ENCODE measurements at places on chromosomes 5 and 9. TPM values are rescaled to one million over a fixed set of nuclear protein-coding genes. Genes with fewer than 3 reads are reported as not detected.

The PCDHB1 gene
- not detected for total RNA-seq

The BHMT2 gene
- 0.76 TPM for total RNA-seq

The CXCL14 gene
- not detected for total RNA-seq

The SLCO6A1 gene
- not detected for total RNA-seq

The TSSK1B gene
- not detected for total RNA-seq

The CD180 gene
- not detected for total RNA-seq

The NCBP1 gene
- total RNA-seq: 26.4 TPM

The GAS1 gene
- 2.3 TPM for total RNA-seq

GRCh38 chr5:172454358-172455086 lies at the start of gene SH3PXD2B:
Gene SH3PXD2B (minus strand): TSS chr5:172454525. CDS start chr5:172454352, 173 bp downstream.
- DNase-seq: no peak

GRCh38 chr5:52989781-52990527 lies 802 bp downstream of the ITGA2 start:
- DNase-seq: no peak

DNA sequence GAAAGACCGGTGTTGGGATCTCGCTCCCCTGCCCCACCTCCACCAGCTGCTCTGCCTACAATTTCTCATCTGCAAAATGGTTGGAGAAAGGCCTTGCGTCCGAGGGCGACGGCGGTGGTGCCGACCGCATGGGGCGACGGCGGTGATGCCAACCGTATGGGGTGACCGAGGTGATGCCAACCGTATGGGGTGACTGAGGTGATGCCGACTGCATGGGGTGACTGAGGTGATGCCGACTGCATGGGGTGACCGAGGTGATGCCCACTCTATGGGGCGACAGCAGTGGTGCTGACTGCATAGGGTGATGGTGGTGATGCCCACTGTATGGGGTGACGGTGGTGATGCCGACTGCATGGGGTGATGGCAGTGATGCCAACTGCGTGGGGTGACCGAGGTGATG lies 171.0 kb downstream of the OLFM1 start:
- DNase-seq: no peak

GRCh38 chr9:100397529-100398266 lies 29.2 kb upstream of the MSANTD3 start:
- DNase-seq: no peak

DNA sequence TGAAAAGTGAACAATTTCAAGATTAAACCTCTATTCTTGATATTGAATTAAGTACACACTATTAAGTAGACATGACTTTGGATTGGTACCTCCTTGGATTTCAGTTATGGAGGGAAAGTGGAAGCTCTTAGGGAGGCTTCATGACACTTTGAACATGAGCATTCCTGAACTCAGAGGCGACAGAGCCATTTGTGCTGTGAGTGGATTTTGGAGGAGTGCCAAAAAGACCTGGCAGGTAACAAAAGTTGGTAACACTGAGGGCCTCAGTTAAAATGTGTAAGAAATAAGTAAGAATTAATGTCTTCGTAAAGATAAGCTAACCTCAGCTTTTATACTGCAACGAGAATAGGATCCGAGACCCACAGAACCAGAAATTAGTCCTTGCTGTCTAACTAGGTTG lies 356.7 kb downstream of the ARRDC3 start:
- no peak for DNase-seq

GRCh38 chr5:111942661-111943401 lies 185.8 kb upstream of the NREP start:
- DNase-seq: no peak

GRCh38 chr5:33929925-33930690 lies 6.1 kb upstream of the RXFP3 start:
- DNase-seq: no peak

GRCh38 chr5:172798422-172799215 lies 27.6 kb upstream of the DUSP1 start:
- DNase-seq: no peak

DNA sequence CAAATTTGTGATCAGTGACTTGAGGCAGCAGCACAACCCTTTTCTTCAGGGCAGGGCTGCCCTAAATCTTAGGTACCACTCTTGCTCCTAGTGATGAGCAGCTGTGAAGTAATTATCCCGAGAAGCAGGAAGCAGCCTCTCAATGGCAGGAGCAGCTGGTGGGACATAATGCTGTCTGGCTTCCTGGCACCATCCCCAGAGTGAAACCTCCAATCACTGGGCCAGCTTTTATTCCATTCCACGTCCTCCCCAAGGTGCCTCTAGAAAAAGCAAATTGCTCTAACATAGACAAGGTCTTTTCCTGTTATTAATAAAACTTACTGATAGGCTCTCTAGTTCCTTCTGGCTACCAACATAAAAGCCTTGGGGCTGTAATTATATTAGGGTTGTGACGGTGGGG lies 154.0 kb downstream of the FRMD3 start:
- no peak for DNase-seq

- DNase-seq: no peak
Measured at GRCh38 chr5:52759331-52759730, 28.4 kb upstream of the ITGA1 start.

DNA sequence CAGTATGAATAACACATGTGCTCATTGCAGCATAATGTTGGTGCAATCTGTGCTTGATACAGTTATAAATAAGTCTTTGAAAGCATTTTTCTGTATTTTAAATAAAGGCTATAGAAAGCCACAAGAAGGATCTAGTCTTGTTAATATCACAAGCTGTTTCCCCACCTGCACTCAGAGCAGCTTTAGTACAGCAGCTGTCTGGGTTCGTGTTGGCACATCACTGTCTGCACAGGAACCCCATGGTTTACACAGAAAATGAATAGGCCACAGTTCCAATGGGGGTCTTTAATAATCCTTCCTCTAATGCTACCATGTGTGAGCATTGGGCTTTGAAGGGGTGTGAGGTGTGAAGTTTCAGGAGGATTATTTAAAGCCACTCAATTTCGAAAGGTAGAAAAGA lies 2269.7 kb downstream of the MAT2B start:
- no peak for DNase-seq

- DNase-seq: no peak
Measured at GRCh38 chr5:124537107-124537506, 209.3 kb downstream of the ZNF608 start.

- DNase-seq: no peak
Measured at GRCh38 chr5:72628771-72629371, 121.7 kb upstream of the ZNF366 start.

- DNase-seq: no peak
Measured at GRCh38 chr9:105967797-105968196, 273.5 kb downstream of the TMEM38B start.

GRCh38 chr9:89563571-89564345 lies 41.1 kb upstream of the GADD45G start:
- DNase-seq: no peak

DNA sequence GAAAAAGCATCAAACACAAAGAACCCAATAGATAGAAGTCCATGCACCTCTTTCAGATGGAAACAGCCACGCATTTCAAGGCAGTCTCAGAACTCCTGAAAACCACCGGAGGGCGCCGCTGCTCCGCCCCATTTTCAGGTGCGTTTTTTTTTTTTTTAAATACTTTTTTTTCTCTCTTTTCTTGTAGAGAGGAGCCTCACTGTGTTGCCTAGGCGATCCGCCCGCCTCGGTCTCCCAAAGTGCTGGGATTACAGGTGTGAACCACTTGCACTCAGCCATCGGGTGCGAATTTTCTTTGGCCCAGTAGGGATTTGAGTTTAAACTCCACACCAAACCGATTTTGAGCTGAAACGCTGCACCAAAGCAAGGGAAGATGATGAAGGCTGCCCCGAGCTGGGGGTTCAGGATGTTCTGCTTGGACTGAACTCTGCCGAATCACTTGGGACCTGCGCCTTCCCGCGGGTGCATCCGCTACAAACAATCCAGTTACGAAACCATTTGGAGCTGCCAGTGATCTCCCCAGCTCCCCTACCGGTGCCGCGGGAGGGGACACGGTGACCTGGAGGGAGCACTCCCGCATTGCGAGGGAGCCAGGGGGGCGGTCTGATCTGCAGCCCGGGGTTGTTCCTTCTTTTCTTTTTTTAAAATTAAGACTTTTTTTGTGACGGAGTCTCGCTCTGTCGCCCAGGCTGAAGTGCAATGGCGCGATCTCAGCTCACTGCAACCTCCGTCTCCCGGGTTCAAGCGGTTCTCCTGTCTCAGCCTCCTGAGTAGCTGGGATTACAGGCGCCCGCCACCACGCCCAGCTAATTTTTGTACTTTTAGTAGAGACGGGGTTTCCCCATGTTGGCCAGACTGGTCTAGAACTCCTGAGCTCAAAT lies 1.4 kb downstream of the PTGR1 start:
- no peak for DNase-seq

DNA sequence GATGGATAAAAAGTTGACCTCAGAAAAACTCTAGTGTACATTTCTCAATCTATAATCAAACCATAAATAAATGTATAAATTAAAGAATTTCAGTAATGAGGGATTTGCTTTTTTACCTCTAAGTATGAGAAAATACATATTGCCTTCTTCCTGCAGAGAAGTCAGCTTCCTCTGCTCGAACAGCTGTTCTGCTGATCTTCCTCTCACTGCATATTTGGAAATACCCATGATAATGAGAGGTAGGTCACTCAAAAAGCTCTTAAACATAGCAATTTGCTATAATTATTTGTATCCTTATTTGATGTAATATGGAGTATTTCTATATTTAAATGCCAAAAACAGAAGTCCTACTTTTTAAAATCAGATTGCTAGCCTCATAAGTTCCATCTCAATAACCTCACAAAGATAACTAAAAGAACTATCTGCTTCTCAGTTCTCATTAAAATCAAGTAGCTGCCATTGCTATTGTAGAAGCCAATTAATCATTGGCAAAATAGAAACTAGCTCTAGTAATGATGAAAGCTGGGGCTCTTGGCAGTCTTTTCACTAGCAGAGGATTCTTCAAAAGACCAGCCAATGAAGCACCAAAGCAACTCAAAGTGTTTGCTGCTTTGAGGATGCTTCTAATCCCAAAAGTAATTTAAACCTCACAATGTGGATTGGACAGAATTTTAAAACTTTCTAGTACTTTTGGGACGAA lies 35.7 kb upstream of the OR13D1 start:
- DNase-seq: no peak

- no peak for DNase-seq
Measured at GRCh38 chr5:16884595-16884994, 51.5 kb downstream of the MYO10 start.

DNA sequence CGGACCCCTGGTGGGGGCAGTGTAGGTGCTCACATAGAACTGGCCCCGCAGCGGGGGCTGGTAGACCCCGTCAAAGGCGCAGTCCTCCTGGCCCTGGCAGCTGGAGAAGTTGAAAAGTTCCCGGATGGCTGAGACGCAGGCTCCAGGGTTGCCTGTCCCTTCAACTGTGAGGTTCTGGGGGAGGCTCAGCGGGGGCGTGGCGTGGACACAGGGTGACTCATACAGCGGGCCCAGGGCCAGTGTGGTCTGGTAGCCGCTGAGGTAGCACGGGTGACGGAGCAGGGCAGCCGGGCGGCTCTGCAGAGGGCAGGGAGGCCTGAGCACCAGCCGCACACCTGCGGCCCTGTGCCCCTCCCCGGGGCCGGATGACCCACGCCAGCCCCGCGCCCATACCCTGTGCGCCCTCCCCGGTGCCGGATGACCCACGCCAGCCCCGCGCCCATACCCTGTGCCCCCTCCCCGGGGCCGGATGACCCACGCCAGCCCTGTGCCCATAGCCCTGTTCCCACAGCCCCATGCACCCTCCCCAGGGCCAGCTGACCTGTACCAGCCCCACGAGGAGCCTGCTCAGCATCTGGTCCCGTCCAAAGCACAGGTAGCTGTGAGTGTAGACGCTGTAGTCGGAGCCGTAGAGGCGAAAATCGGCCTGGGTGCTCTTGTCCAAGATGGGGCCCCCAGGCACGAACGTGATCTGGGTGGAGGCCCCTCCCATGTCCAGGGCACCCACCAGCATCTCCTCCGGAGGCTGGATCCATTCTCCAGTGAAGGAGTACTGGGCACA lies 5.0 kb downstream of the ENTPD8 start:
- DNase-seq: no peak

- DNase-seq: no peak
Measured at GRCh38 chr5:163385271-163385670, 52.1 kb upstream of the CCNG1 start.

DNA sequence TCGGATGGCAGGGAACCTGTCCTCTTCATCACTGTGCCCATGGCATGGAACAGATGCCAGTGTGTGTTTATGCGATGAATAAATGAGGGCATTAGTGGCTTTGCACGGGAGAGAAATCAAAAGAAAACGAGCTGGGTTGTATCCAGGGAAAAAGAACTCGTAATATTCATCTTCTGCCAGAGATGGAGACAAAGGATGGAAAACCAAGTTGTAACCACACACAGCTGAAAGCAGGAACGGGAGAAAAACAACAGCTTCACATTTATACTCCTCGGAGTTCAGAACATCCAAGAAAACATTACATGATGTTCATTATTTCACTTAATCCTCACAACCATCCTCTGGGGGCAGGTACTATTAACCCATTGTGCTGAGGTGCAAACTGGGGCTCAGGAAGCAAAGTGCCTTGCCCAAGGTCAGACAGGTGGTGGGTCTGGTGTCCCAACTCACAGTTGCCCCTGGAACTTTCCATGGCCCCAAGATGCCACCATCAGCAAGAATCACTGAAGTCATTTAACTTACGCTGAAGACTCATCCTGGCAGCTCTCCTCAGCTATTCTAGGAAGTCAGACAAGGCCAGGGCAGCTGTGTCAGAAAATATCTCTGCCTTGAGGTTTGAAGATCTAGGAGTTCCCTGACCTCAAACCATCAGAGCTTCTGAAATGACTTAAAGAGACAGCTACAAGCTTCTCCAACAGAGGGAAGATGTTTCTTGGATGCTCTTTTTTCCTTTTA lies 250.4 kb downstream of the NSG2 start:
- DNase-seq: no peak

GRCh38 chr5:98604721-98605425 lies 168.6 kb upstream of the RGMB start:
- no peak for DNase-seq

GRCh38 chr5:83313436-83313835 lies 158.1 kb upstream of the VCAN start:
- no peak for DNase-seq

DNA sequence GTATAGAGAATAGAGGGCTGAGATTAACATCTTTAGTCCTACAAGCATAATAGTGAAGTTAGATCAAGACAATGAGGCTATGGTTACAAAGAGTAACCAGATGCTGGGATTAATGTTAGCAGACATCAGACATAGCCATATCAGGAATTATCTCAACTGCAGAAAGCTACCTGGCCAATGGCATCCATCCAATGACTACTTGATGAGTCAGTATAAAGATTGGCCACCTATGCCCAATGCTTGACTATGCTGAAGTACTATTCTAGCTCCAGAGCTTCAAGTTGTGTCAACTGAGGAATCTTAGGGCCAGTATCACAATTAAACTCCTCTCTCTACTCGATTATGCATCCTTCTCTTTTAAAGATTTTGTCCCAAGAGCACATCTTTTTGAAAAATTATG lies 541.4 kb downstream of the PRELID2 start:
- DNase-seq: no peak

Measured in glomerular endothelial cell (primary cell).